Large intestine (tissue), 12 donors: ENCODE measurements at places on chromosomes 1 and 21.

DNA sequence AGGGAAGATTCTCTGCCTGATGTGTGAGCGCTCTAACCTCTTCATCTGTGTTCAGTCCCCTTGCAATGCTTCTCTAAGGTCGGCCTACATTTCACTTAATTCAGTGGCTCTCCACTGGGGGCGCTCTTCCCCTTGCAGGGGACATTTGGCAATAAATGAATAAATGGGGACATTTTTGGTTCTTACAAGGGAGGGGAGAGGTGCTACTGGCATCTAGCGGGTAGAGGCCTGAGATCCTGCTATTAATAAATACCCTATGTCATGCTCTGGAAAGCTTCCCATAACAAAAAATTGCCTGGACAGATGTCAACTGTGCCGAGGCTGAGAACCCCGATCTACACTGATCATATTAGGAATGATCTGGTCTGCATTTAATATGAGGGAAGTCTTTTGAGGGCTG is 25.9 kb upstream of the DNAJC11 start:
- DNase-seq = peak; percentile 18

- DNase-seq = no peak
Observed at GRCh38 chr1:33696311-33696710, 167.6 kb upstream of the HMGB4 start.

DNA sequence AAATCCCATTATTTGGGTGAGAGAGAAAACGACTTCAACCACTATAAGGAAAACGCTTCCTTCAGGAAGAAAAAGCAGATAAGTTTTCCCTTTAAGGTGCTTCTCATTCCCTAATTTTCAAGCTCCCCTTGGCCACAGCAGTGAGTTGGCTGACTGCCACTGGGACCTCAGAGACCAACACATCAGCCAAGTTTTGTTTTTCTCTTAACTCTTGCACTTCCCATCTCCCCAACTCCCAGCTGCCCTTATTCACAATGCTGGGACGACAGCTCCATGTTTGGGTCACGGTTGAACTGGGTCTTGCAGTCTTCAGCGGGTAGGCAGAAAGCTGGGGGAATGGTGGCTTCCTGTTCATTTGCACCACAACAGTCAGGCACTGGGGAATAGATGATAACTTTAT is 18.9 kb downstream of the SGIP1 start:
- no peak for DNase-seq

- DNase-seq = no peak
Observed at GRCh38 chr1:212718499-212718898, 18.9 kb upstream of the BATF3 start.

- DNase-seq = no peak
Observed at GRCh38 chr21:34965200-34966174, 83.6 kb downstream of the RUNX1 start.

DNA sequence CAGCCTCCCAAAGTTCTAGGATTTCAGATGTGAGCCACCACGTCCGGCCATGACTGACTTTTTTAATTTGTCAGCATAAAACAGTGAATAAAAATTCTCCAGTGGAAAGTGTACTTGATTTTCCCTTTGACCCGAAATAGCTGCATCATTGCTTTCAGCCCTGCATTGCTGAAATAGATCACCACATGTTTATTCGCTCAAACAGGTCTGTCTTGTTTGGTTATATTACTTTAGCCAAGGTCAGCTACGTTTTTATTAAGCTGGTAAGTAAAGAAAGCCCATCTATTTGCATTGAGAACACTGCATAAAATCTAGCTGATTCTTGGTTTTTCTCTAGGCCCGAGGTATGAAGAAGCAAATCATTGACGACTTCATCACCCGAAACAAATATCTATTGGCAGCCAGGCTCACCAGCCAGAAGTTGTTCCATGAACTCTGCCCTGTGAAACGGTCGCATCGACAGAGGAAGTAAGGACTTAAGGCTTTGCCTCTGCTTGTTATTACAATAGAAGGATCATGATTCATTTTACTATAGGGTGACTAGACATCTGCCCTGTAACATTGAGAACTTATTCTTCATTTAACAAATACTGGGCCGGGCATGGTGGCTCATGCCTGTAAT is 25.6 kb downstream of the AGMAT start:
- DNase-seq = peak; percentile 65

DNA sequence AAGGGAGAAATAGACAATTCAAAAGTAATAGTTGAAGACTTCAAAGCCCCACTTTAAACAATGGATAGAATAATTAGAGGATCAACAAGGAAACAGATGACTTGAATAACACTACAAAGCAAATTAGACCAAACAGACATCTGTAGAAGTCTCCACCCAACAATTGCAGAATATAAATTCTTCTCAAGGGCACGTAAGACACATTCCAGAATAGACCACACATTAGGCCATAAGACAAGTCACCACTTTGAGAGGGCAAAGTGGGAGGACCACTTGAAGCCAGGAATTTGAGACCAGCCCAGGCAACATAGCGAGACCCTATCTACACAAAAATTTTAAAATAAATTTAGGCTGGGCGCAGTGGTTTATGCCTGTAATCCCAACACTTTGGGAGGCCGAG is 20.5 kb upstream of the RNF186 start:
- DNase-seq = no peak

DNA sequence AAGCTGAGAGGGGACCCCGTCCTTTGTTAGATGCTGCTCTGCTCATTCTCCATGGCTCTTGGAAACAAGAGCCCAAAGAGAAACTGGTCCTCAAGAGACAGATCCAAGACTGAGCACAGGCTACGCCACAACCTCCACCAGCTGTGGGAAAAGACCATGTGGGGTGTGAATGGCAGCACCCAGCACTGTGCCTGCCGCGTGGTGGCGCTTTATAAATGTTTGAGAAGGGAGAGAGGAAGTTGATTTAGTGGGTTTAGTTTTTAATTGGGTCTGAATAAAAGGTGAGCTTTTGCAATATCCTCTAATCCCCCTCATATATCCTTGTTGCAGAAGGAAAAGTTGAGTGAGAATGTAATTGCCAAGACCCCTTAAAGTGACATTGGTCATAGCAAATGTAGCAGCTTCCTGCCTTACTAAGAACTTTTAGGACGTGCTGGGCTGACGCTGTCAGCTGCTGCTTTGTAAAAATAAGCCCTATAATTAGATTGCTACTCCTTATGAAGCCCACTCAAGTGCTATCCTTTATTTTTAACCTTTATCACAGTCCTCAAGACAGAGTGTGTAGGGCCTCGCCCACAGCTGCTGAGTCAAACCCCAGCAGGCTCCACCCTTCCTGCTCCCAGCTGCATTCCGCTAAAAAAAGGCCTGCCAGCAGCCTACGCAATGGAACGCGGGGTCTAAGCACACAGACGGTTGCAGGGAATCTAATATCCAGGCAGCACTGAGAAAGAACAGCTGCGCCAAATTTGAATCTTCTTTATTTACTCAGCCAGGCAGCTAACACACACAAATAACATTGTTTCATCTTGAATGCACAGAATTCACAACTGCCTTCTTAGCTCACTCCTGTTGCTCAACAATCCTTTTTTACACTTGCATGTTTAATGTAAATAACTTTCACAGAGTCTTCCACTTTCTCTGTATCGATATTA is 47.4 kb upstream of the PRDX6 start:
- DNase-seq = peak; percentile 79

- DNase-seq = peak; percentile 58
Observed at GRCh38 chr1:70204600-70204999, 779 bp downstream of the LRRC40 start.

GRCh38 chr1:56472860-56473259 is 106.5 kb downstream of the PLPP3 start:
- DNase-seq = no peak

DNA sequence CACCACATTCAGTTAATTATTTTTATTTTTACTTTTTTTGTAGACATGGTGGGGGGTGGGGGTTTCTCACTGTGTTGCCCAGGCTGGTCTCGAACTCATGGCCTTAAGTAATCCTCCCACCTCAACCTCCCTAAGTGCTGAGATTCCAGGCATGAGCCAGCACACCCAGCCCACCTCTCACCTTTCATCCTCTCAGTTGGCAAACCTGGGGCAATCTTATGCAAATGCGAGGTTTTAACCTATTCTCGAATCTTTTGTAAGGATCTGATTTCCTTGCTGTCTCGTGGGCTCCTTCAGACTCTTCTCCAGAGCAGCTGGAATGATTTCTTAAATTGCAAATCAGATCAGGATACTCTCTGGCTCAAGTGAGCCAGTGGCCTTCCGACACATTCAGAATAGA is 7.1 kb upstream of the SLC2A7 start:
- no peak for DNase-seq
